ENCODE measurements at places on chromosomes 13 and 19.

GRCh38 chr13:26017932-26018665 is 33.7 kb downstream of the SHISA2 start:
- no peak for DNase-seq

GRCh38 chr19:13026462-13027370 is 31.4 kb downstream of the NFIX start:
- no peak for DNase-seq

- no peak for DNase-seq
These were observed 221.2 kb downstream of the DCLK1 start for GRCh38 chr13:35909837-35910540.

GRCh38 chr19:39934584-39935363 is at the start of gene FCGBP:
FCGBP (minus strand) TSS chr19:39934634.
- DNase-seq, result no peak

DNA sequence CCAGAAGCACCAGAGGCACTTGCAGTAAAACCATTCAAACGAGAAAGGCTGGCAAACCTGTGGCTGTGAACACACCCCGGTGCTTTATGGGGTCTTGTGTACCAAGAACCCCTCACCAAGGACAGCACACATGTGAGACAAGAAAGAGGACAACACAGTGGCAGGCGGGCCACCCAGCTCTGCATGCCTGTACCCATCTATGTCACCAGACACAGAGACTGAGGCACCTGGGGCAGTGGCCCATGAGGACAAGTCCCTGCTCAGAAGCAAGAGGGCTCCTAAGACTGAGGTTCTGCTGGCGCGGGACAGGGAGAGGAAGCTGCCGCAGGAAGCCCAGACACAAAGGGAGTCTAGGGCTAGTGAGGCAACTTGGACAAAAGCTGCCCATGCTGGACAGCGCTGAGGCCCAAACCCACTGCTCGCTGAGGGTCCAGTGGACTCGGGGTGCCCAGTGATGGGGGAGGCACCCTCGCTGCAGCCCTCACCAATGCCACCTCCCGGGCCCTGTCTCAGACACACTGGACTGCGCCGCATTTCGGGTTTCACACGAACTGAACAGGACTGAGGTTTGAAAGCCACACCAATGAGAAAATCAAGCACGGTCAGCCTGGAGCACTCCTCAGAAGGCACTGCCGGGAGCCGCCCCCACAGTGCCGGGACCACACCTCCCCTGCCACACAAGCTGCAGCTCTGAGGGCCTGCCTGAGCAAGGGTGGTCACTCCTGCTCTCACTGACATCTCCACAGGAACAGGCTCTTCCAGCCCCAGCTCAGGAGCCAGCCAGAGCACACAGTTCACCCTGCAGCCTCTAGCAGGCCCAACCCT is 232.7 kb downstream of the TUBA3C start:
- DNase-seq, result no peak

DNA sequence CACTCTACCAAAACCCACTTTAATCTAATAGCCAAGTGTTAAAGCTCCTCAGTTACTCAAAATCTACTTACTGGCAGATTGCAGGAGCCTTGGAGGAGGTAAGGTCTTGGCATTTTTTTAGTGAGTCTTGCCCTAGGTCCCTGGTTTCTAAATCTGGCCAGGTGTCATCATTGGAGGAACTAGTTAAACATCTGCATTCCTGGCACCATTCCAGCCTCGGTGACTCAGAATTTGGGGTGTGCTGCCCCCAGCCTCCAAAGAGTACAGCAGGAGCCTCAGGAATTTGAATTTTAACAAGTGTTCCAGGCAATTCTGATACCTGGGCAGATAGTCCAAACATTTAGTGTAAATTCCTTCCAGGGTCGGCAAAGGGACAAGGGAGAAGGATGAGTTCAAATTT is 37.4 kb downstream of the KLF5 start:
- no peak for DNase-seq

GRCh38 chr13:99327126-99327525 is 19.9 kb upstream of the GPR183 start:
- DNase-seq, result no peak

- no peak for DNase-seq
These were observed 7.4 kb downstream of the FUT6 start for GRCh38 chr19:5832061-5832460.

DNA sequence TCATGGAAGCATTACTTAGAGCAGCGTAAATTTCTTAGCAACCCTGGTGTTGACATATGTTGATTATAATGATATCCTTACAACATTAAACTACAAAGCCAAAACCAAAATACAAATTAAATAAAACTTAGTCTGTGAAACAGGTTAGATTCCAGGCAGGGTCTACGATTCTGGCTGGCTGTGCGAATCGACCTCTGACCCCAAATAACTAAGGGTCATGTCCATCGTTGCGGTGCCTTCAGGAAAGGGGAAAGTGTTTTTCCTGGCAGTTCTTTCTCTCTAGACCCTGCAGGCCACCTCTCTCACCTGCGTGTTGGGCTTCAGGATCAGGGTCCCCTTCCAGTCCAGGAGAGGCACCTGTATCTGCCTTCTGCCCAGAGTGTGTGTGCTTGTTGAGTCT is 66.2 kb downstream of the ATP11A start:
- no peak for DNase-seq

GRCh38 chr13:33684874-33685273 is 133.1 kb upstream of the RFC3 start:
- DNase-seq, result no peak

DNA sequence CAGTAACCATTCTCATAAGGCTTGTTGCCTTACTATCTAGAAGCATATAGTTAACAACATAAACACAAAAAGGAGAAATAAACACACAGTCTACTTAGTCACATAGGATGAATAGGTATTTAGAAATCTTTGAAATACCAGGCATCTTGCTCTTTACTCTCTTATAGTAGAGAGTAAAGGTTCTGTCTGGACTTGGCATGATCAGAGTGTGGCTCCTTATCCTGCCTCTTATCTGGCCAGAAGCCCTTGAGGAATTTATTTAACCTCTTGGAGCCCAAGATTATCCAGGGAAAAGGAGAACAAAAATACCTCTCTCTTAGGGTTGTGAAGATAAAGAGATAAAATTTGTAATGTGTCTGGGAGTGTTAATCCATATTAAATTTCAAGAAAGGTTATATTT is 100.2 kb upstream of the MBNL2 start:
- no peak for DNase-seq

GRCh38 chr13:21202767-21203531 is 26.5 kb downstream of the MRPL57 start:
- DNase-seq, result no peak

- DNase-seq, result no peak
These were observed 224.7 kb upstream of the MIR17HG start for GRCh38 chr13:91122766-91123165.

DNA sequence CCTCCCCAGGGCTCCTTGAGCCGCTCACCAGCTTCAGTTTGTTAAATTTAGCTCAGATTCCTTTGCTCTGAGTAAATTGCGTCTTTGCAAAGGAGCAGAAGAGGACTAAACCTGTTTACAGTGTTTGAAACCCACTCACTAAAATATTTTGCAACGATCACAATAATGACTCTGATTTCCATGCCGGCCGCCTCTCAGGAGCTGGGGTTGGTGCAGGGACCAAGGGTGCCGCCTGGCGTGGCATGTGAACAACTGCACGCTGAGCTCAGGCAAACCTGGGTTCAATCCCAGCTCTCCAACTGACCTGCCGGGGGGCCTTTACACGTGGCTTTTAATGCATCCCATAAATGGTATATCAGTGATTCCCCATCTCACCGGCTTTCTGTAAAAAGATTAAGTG is 68.7 kb upstream of the CACNA1A start:
- no peak for DNase-seq

DNA sequence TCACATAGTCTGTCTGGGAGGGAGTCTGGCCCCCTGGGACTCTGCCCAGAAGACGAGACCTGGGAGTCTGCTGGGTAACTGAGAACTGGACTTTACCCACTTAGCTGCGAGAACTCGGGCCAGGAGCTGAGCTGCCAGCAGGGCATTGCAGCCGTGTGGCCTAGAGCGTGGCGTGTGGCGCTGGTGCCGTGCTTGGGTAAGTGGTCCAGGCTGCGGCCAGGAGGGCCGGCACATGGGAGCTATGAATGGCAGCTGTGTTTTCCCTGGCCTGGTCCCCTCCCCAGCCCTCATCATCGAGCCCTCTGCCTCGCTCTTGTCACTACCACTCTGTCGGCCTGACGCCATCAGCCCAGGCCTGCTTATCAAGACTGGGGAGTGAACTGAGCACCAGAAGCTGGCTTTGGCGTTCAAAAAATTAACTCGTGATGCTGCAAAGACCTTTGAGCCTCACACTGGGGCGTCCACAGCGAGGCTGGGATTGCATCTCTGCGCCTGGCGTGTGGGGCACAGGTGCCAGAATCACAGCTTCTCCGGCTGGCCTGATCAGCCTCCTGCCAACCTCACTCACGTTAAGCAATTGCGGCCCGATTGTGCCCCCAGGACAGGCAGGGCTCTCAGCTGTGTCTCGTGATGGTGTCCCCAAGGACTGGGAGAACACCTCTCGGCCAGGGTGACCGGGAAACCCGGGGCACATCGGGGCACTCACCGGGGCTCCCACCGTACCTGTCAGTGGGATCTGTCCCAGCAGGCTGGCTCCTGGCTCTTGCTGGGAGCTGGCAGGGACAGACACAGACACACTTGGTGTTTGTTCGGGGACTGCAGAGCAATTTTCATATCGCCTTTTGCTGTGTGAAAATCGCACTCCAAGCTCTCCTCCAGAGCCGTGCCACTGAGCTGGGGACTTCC is 85.9 kb downstream of the KDM4B start:
- DNase-seq, result no peak

DNA sequence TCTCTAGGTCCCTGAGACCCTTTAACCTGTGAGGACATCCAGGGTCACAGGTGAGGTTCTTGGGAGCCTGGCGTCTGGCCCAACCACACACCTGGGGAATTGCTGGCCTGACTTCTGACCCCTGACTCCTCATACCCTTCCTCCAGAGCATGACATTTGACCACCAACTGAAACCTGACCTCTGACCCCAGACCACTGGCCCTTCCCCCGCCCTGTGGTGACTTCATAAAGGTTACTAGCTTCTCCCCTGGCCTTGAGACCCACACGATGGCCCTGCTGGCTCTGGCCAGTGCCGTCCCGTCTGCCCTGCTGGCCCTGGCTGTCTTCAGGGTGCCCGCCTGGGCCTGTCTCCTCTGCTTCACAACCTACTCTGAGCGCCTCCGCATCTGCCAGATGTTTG is at the start of gene SPACA6:
Gene SPACA6 (plus strand): TSS at position 71 of the 400 bp plus-strand sequence. CDS start 197 bp downstream, at position 268.
- DNase-seq, result no peak

DNA sequence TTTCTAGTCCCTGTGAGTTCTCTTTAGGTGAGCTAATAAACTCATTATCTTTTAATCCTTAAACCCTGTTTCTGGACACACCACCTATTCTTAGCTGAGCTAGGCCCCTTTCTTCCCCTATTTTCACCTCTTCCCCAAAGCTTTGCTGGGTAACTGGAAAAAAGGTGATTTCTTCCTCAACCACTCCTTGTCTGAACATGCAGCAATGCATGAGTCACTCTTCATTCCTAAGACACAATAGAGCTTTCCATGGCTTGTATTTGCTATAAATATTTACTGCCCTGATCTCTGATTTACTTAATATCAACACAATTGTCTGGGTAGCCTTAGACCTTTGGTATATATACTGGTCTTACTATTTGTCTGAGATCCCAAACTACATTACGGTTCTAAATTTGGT is 370.9 kb downstream of the KLF5 start:
- no peak for DNase-seq

Data from uterus (tissue), 4 donors.